ENCODE measurements at places on chromosomes 6 and 20. TPM values are rescaled to one million over a fixed set of nuclear protein-coding genes. Genes with fewer than 3 reads are reported as not detected.

Gene NFATC2
- 87.5 TPM for total RNA-seq

Gene SMLR1
- not detected for total RNA-seq

Gene DSP
- total RNA-seq: not detected

Gene SNX3
- 75.0 TPM for total RNA-seq

Gene PDCD2
- total RNA-seq: 85.0 TPM

Gene ISM1
- 0.49 TPM for total RNA-seq

Gene IPCEF1
- total RNA-seq: 6.7 TPM

Gene FILIP1
- total RNA-seq: not detected

Gene SGK2
- not detected for total RNA-seq

Gene HLA-DPB1
- total RNA-seq: 99.1 TPM

Gene TNFRSF6B
- total RNA-seq: not detected

Gene MCCD1
- not detected for total RNA-seq

Gene MUCL3
- total RNA-seq: not detected

Gene MMP24OS
- 34.0 TPM for total RNA-seq

Gene OOEP
- total RNA-seq: 1.0 TPM

Gene BNIP5
- total RNA-seq: not detected

Gene LY86
- total RNA-seq: 5.8 TPM

Gene THBD
- total RNA-seq: not detected

Gene PLEKHG1
- 1.2 TPM for total RNA-seq

Gene PNLDC1
- 0.74 TPM for total RNA-seq

Gene DNMT3B
- 1.5 TPM for total RNA-seq

Gene PACSIN1
- 1.3 TPM for total RNA-seq

Gene METTL24
- total RNA-seq: not detected

Gene COX4I2
- total RNA-seq: not detected

Gene CLDN20
- total RNA-seq: not detected

Gene CAGE1
- not detected for total RNA-seq

Gene IL17A
- not detected for total RNA-seq

Gene KHDRBS2
- total RNA-seq: not detected

Gene SMIM26
- 49.3 TPM for total RNA-seq

Gene LGSN
- not detected for total RNA-seq

Measured in T-helper 1 cell treated with Interleukin-12 subunit alpha and Interleukin-12 subunit beta and Interleukin-4 antibody, amounts not matched to agents 30 ng/mL and 1 ng/mL, for 36 hours (primary cell).